ENCODE measurements at places on chromosomes 3 and 15.

DNA sequence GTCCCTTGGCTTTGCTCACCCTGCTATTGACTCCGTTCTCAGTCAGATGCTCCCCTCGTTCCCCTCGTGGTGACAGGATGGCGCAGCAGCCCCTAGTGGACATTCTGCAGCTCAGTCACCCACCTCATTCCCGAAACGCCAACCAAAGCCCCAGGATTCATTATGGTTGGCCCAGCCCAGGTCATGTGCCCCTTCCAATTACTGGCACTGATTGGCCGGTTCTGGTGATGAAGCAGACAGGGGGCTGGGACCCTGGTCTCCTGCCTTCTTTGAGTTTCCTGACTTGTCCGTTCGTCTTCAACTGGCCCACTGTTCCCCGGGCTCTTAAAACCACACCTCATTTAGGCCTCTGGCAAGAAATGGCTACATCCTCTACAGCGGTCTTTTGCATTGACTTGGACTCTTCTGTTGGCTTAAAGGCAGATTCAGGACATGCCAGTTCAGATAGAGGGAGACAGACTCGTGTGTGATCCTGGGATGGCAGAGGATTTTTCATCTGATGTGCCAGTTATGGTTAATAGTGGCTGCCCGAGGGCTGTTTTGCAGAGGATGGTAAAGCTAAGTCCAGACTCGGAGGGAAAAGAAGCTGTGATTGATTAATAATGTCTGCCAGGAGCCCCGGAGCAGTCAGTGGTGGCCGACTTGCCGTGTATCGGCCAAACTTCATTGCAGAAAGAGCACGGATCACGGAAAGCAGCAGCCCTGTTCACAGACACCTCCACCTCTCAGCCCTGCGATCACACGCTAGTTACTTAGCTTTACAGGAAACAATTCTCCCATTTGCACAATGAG is 37.8 kb downstream of the LSM3 start:
- DNase-seq: no peak

DNA sequence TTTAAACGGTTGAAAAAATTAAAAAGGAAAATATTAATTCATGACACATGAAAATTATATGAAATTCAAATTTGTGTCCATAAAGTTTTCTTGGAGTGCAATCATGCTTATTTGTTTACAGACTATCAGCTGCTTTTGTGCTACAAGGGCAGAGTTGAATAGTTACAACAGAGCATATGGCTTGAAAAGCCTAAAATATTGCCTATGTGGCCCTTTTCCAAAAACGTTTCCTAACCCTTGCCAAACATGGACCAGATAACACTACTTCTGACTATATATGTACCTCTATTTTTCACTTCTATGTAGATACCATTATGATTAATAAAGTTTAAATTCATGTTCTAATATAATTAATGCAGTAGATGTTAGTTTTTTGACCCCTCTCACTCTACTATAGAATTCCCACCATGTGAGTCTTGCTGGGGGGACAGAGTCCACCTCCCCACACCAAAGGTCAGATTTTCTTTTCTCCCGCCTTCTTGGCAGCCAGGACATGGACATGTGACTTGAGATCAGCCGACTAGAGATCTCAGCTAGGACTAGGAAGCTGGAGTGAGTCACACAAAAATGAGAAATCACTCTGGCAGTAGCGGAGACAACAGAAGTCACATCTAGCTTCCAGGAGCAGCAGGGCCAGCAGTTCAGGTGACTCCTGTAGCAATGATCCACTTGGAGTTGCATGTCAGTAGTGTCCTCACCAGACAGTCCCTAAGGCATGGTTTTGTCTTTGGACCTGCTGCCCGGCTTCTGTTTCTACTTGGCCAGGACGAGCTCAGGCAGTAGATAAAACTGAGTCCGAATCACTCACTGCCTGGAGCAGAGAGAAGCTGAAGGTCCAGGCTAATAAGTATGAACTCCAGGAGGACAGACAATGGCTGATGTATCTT is 22.4 kb downstream of the CIAO2A start:
- no peak for DNase-seq

- no peak for DNase-seq
Observed at GRCh38 chr15:92425578-92426225, 32.0 kb downstream of the ST8SIA2 start.

- DNase-seq: no peak
Observed at GRCh38 chr3:144295613-144296012, 324.0 kb downstream of the DIPK2A start.

DNA sequence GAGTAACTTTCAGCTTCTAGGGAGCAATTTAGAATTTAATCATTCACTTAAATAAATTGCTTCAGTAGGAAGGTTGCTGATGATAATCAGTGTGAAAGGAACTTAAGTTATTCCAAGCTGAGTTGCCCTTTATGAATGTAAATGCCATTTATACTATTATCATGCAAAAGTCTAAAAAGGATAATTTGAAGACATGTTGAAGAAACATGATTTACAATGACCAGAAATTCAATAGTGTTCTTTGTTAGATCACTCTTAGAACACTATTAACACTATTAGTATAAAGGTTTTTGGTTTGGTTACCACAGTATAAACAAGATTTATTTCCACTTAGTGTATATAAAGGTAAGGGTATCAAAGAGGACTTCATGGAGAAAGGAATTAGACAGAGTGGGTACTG is 1.6 kb downstream of the OR4F6 start:
- no peak for DNase-seq

DNA sequence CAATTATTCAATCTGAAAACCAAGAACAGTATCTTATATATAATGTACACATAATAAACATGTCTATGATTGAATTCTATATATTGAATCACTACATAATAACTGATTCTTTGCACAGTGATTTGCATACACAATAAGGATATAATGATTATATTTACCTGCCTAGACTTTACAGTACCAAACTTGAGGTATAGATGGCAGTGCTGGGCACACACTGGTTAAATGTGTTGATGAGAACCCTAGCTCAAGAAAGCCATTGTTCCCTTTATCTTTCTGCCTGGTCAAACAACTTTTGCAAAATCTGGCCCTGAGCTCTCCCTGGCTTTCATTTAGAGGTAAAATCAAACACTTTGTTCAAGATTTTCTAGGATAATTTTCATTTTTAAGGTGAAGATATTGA is 697.7 kb downstream of the TUSC7 start:
- DNase-seq: no peak

DNA sequence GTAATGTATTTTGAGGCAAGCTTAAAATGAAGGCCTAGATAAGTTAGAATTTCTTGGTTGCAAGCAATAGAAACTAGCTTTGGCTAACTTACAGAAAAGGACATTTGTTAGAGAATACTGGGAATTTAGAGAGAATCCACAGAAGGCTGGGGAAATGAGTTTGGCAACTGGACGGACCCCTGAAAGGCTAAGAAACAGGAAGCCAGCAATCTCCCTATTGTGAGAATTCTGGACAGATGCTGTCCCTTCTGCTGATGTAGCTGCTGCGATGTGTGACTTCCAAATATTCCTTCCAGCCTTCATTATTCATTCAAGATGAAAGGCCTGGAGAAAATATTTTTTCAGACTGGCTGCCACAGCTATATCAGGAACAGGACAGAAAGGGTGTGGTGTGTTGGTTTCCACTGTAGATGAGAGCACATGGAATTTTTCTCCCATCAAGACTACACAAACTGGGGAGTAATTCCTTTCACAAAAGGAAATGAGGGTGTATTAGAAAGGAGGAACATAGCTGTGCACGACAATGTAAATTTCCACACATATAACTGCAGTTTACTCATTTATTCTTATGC is 213.5 kb downstream of the CPNE4 start:
- no peak for DNase-seq

DNA sequence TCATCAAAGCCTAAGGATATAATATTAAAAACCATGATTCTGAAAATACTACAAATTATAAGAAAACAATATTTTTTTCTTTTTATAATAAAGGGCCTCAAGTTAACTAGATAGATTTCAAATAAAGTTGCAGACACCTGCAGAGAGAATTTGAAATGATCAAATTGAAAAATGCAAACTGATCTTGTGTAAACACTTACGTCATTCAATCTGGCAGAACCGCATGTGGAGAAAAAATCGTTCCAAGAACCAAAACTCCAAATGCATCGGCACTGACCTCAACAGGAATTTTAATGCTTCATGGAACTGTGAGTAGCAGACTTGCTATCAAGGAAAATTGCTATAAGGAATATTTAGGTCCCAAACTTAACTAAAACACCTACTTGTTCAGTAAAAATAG is 17.2 kb downstream of the CPA3 start:
- no peak for DNase-seq

GRCh38 chr3:147356145-147356908 is 50.0 kb downstream of the ZIC4 start:
- DNase-seq: no peak

GRCh38 chr3:10365791-10366190 is 44.9 kb upstream of the SEC13 start:
- DNase-seq: no peak

DNA sequence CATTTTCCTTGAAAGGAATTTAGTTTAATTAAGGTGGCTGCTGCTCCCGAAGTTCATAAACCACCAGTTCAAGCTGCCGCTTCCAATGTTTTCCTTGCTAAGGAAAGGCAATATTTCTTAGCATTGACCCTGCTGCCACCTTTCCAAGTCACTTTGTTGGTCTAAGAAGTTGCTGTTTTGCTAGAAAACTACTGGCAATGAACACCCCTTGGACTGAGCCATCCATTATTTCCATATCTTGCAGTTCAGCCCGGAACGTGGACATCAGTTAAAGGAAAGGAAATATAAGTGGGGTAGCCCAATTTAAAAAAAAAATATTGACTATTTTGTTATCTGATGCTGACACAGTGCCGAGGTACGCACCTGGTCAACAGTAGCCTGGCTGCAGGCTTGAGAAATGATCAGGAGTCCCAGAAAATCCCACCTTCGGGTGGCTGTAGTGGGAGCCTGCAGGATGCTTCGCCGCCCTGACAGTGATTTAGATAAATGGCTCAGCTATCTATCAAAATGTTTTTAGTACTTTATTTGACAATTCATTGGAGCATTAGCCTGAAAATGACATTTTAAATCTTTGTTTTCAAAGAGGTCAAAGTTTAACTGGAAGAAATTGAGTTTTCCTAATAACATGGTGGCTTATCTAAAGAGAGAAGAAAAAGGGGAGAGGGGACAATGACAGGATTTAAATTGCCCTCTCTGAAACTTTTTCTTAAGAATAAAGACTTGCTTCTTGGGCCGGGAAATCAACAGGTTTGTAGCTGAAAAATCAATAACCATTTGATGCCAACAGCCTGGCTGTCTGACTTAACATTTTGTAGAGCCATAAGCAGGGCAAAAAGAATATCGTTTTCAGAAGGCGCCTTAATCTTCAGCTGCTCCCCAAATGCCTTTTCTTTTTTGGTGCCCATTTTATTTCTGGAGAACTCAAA is 1.6 kb downstream of the RARB start:
- no peak for DNase-seq

- no peak for DNase-seq
Observed at GRCh38 chr3:161268601-161269000, 47.5 kb downstream of the NMD3 start.

- DNase-seq: no peak
Observed at GRCh38 chr3:5011555-5012256, 32.5 kb downstream of the BHLHE40 start.

DNA sequence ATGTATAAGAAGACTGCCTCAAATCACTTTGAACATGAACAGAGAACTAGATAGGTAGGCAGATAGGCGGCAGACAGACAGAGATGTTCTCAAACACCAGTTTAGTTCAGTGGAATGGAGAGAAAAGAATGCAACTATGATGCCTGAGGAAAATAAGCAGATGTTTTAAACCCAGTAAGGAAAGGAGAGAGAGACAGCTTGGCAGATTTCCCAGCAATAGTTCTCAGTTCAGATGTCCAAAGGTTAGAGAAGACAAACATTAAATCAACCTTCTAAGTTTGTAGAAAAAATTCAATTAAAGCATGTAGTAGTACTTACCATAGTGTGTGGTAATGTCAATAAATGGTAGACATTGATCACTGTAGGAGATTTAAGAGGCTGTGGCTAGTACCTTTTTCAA is 209.6 kb upstream of the PFN2 start:
- no peak for DNase-seq

DNA sequence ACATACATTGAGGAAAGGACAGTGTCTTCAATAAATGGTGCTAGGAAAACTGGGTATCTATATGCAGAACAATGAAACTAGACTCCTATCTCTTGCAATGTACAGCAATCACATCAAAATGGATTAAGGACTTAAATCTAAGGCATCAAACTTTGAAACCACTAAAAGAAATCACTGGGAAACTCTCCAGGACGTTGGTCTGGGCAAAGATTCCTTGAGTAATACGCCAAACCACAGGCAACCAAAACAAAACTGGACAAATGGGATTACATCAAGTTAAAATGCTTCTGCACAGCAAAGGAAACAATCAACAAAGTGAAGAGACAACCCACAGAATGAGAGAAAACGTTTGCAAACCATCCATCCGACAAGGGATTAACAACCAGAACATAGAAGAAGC is 14.5 kb downstream of the LAMP3 start:
- no peak for DNase-seq

DNA sequence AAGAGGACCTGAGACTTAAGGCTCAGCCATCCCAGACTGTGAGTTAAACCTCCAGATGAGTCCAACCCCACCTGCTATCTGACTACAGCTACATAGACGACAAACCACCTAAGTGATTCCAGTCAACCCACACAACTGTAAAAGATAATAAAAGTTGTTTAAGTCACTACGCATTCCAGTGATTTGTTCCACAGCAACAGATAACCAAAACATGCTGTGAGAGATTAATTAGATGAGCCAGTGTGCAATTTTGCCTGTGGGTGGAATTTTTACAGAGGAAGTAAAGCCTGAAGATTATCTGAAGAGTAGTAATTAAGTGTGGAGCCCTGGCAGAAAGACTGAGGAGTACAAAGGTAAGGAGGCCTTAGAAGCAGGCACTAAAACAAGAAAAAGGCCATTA is 5.4 kb downstream of the BTBD1 start:
- DNase-seq: no peak

- DNase-seq: no peak
Observed at GRCh38 chr3:51471775-51472652, 27.8 kb downstream of the DCAF1 start.

GRCh38 chr3:159739969-159740368 is 248.7 kb upstream of the IL12A start:
- DNase-seq: no peak

- no peak for DNase-seq
Observed at GRCh38 chr3:39812537-39812936, 3.1 kb downstream of the MYRIP start.

- DNase-seq: no peak
Observed at GRCh38 chr3:171290680-171291079, 169.5 kb downstream of the TNIK start.

GRCh38 chr15:36330598-36330997 is 248.8 kb upstream of the CDIN1 start:
- no peak for DNase-seq

GRCh38 chr3:39051649-39052561 is at the start of the genes SCN11A and WDR48:
Gene SCN11A (minus strand): TSS chr3:39051944. CDS start chr3:38950362, 101,582 bp downstream.
Gene WDR48 (plus strand): TSS chr3:39052016. CDS start chr3:39052026, 10 bp downstream.
- peak; percentile 83 for DNase-seq

DNA sequence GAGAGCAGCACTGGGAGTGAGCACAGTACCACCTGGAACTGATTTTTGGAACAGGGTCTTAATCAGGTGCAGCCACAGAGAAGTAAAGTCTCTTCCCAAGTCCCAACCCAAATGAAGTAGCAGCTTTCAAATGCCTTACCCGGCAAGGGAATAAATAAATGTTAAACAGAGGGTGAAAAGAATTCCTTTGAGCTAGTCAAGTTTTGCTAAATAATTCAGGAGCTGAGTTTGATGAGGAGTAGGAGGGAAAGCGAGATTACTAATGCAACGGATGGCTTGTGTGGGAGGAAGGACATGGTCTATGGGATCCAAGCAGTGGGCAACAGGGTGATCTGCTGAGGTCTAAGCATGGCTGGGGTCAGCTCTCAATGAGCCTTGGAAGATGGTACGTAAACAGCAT is 204.5 kb upstream of the ST8SIA2 start:
- DNase-seq: no peak
